IPS DF 6.9 (cell line): ENCODE measurements at places on chromosomes 13 and 19.

DNA sequence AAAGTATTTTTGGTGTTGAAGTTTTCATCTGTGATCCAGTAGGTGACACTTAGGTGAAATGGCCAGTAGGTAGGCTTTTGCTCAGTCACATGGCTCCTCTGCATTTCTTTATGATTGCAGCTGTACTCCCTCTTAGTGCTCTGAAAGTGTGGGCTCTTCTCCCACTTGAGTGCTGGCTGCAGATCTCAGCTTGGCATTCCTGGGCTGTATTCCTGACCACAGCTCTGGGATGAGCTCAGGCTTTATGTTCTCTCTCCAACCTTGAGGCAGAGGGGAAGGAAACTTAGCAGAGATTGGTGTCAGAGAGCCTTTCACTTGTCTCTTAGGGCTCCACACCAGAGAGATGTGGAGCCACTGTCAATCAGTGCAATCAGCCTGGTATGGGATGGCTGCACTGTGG is 254.3 kb downstream of the NDFIP2 start:
- no peak for DNase-seq

DNA sequence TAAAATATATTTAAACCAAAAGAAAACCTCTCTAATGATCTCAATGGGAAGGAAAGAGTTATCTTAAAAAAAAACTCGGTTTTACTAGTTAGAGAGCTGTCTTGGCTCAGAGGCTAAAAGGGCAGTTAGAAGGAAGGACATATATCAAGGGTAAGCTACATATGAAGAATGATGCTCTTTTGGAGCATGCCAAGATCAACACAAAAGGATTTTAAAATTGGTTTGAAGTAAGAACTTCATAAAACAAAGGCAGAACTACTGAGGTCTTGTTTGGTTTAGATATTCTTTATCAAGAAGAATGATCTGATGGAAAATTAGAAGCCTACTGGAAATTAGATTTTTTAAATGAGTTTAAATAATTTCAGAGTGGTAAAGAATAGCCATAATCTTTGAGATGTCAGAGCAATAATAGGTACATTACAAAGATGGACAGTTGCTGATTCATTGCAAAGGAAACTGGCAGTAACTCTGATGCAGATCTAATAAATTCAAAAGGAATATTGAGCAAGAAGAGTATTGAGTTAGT is 39.4 kb upstream of the LMO7 start:
- DNase-seq = no peak

- no peak for DNase-seq
These were observed 8.4 kb upstream of the RAP2A start for GRCh38 chr13:97425590-97425989.

- DNase-seq = no peak
These were observed 680.9 kb upstream of the SGCG start for GRCh38 chr13:22499919-22500318.

GRCh38 chr13:108855737-108856387 is 226.5 kb downstream of the MYO16 start:
- DNase-seq = no peak

DNA sequence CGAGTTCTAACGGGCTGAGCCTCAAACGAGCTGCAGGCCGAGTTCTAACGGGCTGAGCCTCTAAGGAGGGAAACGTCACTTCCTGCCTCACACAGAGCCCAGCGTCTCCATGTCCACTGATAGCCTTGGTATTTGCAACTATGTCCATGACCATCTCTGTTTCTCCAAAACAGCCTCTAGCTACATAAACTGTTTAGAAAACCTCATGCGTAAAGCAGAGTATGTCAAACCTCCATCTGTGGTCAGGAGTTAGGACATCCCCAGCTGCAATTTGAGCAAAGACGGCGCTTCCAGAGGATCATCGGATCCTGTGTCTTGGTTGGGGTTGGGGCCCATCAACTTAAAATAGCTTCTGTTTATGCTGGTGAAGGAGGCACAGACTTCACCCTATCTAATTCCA is 20.8 kb downstream of the RASA3 start:
- no peak for DNase-seq

- DNase-seq = no peak
These were observed 9.2 kb upstream of the SERP2 start for GRCh38 chr13:44364345-44365000.

- DNase-seq = no peak
These were observed 207.5 kb downstream of the KCNRG start for GRCh38 chr13:50222569-50223332.

GRCh38 chr13:59368693-59369092 is 795.0 kb downstream of the DIAPH3 start:
- no peak for DNase-seq

DNA sequence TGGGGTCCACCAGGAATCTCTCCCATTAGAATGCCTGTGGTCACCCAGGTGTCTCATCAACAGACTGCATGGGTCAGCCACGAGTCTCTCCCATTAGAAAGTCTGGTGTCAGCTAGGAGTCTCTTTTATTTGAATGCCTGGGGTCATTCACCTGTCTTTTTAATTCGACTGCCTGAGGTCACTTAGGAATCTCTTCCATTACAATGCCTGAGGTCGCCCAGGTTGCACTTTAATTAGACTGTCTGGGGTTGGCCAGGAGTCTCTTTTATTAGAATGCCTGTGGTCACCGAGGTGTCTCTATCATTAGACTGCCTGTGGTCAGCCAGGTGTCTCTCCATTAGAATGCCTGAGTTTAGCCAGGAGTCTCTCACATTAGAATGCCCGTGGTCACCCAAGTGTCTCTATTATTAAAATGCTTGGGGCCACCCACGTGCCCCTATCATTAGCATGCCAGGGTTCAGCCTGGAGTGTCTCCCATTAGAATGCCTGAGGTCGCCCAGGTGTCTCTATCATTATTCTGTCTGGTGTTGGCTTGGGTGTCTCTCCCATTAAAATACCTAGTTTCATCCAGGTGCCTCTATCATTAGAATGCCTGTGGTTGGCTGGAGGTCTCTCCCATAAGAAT is 1474.3 kb downstream of the UQCRFS1 start:
- no peak for DNase-seq

DNA sequence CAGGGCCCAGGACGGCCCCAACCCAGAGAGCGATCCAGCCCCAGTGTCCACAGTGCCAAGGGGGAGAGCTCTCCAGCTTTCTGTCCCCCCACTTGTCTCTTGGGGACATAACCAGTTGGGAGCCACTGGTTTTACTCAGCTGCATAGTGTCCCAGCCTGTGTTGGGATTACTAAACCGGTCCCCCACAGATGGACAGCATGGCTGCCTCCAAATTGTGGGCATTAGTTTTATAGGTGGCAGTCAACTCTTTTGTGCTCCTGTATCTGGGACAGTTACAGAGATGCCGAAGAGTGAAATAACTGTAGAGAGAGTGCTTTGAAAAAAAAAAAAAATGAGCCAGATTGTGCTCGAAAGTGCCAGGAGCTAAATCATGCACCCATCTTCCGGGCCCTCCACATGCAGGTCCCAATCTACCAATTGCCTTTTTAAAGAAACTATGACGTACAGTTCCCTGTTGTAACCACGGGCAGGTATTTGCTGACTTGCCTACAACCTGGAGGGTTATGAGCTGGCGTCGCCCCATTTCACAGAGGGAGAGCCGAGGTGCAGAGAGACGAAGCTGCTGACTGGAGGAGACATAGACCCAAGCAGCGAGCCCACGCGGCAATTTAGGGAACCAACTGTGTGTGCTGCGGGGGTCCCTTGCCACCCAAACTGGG is 2.4 kb upstream of the NFIC start:
- no peak for DNase-seq

DNA sequence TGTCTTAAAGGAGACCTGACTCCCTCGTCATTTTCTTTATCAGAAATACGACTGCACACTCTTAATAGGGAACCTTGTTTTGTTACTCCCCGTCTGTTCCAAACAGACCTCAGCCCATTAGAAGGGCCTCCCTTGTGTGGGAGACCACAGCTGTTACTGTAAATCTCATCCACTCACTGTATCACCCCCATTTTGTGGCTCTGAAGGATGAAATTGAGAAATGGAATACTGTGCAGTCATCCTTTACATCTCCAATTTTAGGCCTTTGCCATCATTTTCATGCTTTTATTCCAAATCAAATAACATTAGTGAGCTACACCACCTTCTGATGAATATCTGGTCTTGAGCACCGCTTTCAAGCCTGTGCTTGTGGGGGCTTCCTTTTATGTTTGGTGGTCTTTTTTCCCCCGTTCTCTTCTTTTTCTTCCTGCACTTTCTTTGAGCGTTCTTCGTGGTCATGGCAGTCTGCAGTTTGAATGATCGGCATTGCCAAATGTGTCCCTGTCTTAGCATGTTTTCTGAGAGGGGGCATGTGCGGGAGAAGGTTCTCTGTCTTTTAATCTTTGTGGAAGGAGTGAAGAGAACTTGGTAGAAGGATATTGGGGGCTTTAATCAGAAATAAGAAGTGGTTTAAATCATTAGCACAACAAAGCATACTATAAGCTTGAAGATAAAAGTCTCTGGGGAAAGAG is 65.8 kb downstream of the GGACT start:
- no peak for DNase-seq

- no peak for DNase-seq
These were observed 15.1 kb downstream of the ZNF160 start for GRCh38 chr19:53088091-53088490.

DNA sequence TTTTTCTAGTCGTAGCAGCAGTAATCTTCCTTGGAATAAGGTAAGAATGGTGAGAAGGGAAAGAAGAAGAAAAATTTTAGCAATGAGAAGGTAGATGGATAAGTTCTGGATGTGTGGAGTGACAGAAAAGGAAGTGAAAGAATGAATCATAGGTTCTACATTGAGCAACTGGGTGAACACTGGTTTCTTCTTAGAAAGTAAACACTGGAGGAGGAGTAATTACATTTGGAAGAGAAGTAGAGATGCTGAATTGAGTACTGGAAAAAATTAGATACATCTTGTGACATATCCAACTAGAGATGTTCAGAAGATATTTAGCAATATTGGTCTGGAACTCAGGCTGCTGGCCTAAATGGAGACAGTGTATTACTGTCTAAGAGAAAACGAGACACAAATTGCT is 148.5 kb downstream of the GPC5 start:
- DNase-seq = no peak

- DNase-seq = no peak
These were observed 72.4 kb downstream of the STARD13 start for GRCh38 chr13:33213024-33213768.

- DNase-seq = no peak
These were observed 8.3 kb downstream of the ATP8A2 start for GRCh38 chr13:25380082-25380481.

DNA sequence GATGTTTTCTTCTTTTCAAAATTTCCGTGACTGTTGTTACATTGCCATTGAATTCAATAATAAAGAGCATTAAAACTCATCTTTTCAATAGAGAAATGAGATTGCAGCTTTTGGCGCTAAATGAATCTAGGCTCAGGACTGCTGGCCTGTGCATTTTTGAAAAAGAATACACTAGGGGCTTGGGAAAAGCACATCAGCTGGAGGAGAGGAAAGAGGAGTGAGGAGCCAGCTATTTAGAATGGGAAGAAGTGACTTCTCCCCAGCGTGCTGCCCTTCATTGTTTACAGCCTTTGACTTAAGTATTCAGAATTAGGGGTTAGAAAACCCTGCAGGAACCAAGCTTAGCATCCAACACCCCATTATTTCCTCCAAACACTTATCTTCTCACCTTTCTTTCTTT is 43.3 kb downstream of the TNFSF11 start:
- DNase-seq = no peak

- no peak for DNase-seq
These were observed 417.4 kb downstream of the NDFIP2 start for GRCh38 chr13:79898202-79898826.

DNA sequence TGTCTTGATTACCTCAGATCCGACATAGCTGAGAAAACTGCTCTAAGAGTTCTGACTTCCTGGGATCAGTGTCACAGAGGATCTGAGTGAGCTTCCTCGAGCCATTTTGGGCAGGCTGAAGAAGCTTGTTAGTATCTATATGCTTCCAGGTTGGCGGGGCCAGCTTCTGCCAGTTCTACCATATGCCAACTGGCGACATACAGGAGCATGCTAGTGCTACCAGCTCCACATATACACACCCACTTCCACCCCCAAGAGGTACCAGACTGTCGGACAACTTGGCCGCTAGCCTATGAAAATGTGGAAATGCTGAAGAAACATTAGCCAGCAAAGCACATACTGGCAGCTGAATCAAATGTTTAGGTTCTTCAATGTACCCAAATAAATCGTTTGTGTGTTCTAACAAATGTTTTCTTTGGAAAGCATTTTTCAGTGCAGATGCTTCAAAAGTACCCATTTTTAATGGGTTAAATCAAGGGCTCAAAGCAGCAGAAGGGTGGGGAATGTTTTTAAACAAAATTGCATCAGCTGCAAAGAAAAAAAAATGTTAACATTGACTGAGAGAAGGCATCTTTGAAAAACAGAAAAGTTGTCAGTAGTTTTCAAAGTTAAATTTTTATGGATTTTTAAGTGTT is 163.7 kb downstream of the KLF12 start:
- DNase-seq = no peak

- DNase-seq = no peak
These were observed 5.4 kb downstream of the CDC34 start for GRCh38 chr19:536881-537404.

GRCh38 chr19:49542446-49542845 is 14.6 kb downstream of the RCN3 start:
- no peak for DNase-seq

- no peak for DNase-seq
These were observed 8.9 kb downstream of the ACTN4 start for GRCh38 chr19:38656171-38656981.

DNA sequence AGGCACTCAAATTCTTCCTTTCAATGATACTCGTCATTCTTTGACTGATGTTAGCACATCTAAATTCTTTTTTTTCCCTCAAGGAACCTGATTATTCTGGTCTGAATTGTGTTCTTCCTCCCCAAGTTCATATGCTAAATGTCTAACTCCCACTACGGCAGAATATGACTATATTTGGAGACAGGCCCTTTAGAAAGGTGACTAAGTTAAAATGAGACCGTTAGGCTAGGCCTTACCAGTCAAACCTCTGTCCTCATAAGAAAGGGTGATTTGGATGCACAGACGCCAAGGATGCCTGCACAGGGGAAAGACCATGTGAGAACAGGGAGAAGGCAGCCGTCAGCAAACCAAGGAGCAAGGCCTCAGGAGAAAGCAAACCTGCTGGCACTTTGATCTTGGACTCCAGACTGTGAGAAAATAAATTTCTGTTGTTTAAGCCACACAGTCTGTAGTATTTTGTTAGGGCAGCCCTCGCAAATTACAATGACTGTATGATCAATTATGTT is 13.1 kb upstream of the FOXO1 start:
- no peak for DNase-seq

GRCh38 chr13:69198706-69199105 is 908.9 kb upstream of the ATXN8OS start:
- no peak for DNase-seq
